HCEC 1CT (cell line): ENCODE measurements at places on chromosomes 12 and 14.

GRCh38 chr14:33833706-33834465 is 117.0 kb downstream of the EGLN3 start:
- no peak for DNase-seq

DNA sequence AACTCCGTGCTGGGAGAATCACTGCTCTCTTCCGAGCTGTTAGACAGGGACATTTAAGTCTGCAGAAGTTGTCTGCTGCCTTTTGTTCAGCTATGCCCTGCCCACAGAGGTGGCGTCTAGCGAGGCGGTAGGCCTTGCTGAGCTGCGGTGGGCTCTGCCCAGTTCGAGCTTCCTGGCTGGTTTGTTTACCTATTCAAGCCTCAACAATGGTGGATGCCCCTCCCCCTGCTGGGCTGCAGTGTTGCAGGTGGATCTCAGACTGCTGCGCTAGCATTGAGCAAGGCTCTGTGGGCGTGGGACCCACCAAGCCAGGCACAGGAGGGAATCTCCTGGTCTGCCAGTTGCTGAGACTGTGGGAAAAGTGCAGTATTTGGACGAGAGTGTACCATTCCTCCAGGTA is 43.7 kb downstream of the GPR137C start:
- no peak for DNase-seq

DNA sequence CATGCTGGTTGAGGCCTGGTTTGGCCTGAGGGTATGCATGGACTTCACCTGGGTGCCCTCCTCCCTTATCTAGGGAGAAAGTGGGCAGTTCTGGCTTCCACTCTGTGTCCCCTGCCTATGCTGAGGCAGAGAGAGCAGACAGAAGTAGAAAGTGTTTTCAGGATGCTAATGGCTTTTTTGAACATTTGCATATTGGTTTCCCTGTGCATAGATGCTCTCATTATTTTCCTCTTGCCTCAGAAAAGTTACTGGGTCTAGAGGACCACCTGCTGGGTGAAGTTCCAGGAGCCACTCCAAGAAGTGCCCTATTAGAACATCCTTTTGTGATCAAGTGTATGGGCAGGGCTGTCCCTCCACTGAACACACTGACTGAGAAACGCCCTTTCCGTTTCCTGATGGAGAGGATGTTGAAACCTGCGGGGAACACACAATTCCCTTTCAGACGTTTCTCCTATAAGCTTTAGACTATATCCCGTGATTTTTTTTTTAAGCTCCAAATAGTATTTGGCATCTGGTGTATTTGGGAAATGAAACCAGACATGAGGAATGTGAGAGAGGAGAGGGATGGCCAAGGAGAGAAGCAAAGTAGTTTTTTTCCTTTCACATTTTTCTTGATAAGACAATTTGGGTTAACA is 66.6 kb downstream of the DAAM1 start:
- no peak for DNase-seq

GRCh38 chr14:86799244-86799647 is 1193.7 kb downstream of the GALC start:
- peak; percentile 87 for DNase-seq

DNA sequence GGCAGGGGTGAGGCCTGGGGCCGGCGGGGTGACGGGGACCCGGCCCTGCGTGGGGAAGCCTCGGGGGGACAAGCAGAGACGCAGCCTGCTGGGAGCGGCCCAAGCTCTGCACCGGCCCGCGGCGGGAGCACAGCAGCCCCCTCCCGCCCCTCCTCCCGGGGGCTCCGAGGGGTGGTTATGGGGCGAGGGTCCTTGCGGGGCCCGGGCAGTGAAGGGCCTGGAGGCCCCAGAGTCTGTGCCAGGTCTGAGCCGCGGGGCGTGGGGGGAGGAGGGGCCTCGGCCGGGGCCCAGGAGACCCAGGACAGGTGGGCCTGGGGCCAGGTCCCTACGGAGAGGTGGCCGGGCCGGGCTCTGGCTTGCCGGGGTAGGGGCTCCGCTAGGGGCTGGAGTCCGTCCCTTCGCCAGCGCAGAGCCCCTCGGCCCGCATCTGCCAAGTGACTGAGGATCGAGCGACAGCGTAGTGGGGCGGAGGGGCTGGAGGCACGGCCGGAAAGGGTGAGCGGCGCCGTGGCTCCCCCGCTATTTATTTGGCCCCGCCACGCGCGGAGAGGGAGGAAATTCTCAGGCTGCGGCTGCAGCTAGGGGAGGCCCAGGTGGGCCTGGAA is 495 bp downstream of the TMEM121 start:
- DNase-seq, result no peak

- DNase-seq, result no peak
Measured at GRCh38 chr14:31043379-31043778, 17.2 kb upstream of the STRN3 start.

DNA sequence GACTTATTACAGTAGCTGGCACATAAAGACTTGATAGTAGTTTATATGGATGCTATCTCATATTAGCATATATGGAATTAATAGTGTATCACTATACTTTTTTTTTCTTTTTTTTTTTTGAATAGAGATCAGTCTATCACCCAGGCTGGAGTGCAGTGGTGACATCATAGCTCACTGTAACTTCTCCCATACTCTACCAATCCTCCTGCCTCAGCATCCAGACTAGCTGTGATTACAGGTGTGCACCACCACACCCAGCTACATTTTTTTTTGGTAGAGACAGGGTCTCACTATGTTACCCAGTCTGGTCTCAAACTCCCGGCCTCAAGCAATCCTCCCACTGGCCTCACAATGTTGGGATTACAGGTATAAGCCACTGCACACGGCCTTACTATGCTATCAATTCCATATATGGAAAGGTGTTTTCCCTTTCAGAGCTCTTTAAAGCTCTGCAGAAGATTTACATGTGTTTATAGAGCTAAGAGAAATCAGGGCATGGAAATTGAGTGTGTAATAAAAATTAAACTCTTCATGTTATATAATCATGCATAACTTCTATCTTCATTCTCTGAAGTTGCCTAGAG is 1.8 kb upstream of the TBK1 start:
- no peak for DNase-seq
